ENCODE measurements at places on chromosomes 4 and X.

GRCh38 chrX:65572971-65573370 is 38.4 kb upstream of the LAS1L start:
- DNase-seq: no peak

DNA sequence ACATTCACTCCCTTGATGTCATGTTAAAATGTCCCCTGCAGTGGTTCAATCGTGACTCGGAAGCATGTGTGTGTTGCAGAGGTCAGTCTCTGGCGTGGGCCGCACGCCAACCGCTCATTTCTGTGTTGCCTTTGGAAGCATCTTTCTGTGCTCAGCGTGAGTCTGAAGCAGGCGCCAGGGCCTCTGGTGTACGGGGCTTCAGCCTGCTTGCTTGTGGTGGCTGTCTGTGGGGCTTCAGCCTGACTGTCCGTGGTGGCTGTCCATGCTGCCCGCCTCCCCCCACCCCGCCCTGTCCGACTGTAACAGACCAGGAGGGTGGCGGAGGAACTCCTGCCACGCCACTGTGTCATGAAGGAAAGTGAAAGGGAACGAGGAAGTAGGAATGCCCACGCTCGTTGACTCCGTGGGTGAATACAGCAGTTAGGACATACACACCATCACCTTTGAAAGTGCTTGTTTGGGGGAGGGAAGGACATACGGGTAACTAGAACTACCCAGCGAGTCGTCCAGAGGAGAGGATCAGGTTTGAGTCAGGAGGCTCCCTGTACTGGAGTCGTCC is 14.7 kb upstream of the CLCN4 start:
- no peak for DNase-seq

DNA sequence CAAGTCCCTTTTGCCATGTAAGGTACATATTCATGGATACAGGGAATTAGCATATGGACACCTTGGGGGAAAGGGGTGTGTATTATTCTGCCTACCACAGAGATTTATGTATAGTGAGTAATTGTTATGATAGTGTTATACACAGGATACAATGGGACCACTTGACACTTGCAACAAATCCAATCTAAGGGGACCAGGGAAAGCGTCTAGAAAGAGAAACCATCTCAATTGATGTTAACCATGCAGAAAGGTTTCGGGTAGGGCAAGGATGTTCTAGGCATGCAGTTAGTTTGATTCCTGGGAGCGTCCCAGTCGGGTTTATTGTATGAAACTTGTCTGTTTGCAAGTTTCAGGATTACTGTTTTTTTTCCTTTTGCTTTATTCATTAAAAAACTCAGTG is 34.2 kb downstream of the MMRN1 start:
- DNase-seq: no peak

DNA sequence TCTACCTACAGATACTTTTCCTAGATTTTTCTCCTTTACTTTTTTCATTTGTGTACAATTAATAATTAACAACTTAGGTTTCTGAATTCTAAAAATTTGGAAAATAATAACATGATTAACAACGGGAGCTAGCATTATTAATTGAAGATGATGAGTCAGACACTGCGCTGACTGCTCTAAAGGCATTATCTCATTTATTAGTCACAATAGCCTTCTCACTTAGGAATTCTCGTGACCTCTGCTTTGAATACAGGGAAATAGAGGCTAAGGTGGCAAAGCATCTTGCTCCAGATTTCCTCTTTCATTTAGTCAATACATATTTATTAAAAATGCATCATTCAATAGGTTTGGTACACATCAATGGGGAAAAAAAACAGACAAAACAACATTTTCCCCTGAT is 441.3 kb downstream of the PCDH18 start:
- no peak for DNase-seq

- DNase-seq: no peak
Observed at GRCh38 chr4:16021804-16022560, 59.0 kb upstream of the FGFBP2 start.

GRCh38 chr4:97720869-97721432 is 422.3 kb downstream of the STPG2 start:
- no peak for DNase-seq

GRCh38 chr4:120403296-120403695 is 336.6 kb upstream of the MAD2L1 start:
- no peak for DNase-seq
